Activated naive CD8-positive, alpha-beta T cell treated with anti-CD3 and anti-CD28 coated beads for 36 hours (primary cell): ENCODE measurements at places on chromosomes 4 and X. TPM values are rescaled to one million over a fixed set of nuclear protein-coding genes. Genes with fewer than 3 reads are reported as not detected.

DNA sequence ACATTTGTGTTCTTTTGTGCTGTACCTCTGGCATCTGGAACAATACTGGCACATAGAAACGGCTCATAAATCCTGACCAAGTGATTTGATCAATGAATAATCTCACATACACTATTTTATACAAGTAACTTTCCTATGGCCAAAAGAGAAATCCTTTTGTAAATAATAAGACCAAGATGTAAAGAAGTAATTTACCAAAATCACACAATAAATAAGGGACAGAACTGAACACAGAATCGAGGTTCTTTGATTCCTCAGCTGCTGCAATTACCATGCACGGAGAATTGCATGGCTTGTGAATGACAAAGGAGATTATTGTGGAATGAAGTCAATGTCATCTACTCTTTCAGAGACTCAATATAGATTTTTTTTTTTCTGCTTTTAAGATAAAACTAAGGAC, 576.8 kb upstream of the SMIM31 start:
- no peaks in the 10 kb centered on the region for H3K27me3 ChIP-seq
- no peak overlapping the region for H3K4me3 ChIP-seq
- no peak overlapping the region for H3K27ac ChIP-seq
- H3K36me3 ChIP-seq = no peaks in the 10 kb centered on the region
- DNase-seq = no peak

- no peak overlapping the region for H3K27ac ChIP-seq
- no peaks in the 10 kb centered on the region for H3K36me3 ChIP-seq
- H3K27me3 ChIP-seq = no peaks in the 10 kb centered on the region
Observed at GRCh38 chrX:132118358-132118757, 9.5 kb downstream of the FRMD7 start.

GRCh38 chr4:121822047-121822446, 1.6 kb downstream of the CCNA2 start:
- no peaks in the 10 kb centered on the region for H3K27me3 ChIP-seq
- DNase-seq = no peak

DNA sequence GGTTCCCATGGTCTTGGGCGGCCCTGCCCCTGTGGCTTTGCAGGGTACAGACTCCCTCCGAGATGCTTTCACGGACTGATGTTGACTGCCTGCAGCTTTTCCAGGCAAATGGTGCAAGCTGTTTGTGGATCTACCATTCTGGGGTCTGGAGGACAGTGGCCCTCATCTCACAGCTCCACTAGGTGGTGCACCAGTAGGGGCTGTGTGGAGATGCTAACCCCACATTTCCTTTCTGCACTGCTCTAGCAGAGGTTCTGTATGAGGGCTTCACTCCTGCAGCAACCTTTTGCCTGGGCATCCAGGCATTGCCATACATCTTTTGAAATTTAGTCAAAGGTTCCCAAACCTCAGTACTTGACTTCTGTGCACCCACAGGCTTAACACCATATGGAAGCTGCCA, 176.1 kb downstream of the DCAF12L1 start:
- no peak for DNase-seq
- no peaks in the 10 kb centered on the region for H3K4me1 ChIP-seq
- H3K27ac ChIP-seq = no peak overlapping the region
- no peak overlapping the region for H3K4me3 ChIP-seq
- H3K36me3 ChIP-seq = no peaks in the 10 kb centered on the region

The STK32B gene
- not detected for total RNA-seq

The SSX4B gene
- total RNA-seq = not detected

The NXF2B gene
- not detected for total RNA-seq
